ENCODE measurements at places on chromosomes 11 and 22.

GRCh38 chr22:23207729-23208393 lies 27.6 kb downstream of the BCR start:
- DNase-seq, result no peak

GRCh38 chr22:44745853-44746789 lies 6.3 kb upstream of the ARHGAP8 start:
- no peak for DNase-seq

- no peak for DNase-seq
Measured at GRCh38 chr11:35539781-35540281, 14.4 kb upstream of the PAMR1 start.

DNA sequence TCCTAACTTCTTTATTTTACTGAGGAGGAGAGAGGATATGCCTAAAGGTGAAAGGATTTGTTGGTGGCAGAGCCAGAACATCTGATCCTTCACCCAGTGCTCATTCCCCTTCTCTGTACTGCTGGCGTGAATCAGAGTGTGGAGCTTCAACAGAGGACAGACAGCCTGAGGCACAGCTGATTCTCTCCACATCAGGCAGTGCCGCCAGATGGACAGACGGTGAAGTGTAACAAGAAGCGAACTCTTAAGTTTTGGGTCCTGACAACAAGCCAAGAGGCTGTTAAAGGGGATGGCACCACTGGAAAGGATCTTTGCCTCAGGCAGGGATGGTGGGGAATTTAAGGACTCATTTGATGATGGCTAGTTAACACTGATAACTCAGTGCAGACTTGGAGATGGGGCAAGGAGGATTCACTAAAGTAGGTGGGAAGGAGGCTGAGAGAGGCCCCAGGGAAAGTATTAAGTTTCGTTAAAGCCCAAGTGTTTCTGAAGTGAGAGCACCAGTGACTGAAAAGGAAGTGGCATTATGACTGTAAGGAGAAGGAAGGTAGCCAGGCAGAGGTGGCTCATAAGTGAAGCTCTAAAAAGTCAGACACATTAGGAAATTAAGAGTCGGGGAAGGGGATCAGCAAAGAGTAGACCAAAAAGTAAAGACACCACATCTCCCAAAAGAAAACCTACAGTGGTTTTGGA lies 81.3 kb downstream of the CLPB start:
- DNase-seq, result peak; percentile 10

DNA sequence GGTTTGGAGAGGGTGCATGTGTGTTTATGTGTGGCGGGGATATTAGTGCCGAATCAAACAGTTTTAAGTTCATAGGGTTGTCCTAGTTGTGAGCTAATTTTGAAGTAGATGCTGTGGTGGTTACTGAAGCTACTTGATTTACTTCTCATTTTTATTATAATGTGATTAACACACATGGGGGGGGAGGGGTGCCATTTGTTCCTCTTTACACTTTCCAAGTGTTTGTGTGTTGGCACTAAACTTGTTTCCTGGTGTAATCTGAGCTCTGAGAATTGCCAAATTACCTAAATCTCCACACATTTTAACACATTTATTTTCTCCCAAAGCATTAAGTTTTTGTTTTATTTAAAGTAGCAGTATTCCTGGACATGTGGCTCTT lies 60.1 kb downstream of the ZNRF3 start:
- no peak for DNase-seq

DNA sequence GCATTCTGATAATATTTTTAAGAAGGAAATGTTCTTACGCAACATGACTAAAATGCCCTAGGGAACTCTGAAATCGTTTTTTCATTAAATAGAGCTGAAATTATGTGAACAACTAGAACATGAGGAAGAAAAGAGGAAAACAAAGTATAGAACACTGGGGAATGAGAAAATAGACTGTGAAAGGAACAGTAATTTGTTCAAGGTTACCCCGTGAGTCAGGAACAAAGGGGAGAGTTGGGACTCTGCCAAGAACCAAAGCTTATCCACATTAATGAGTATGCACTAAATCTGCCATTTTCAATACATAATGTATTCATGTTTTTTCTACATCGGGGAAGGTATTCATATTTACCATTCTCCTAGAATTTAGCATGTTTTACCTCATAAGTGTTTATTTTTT lies 961.8 kb upstream of the CCDC90B start:
- DNase-seq, result no peak

DNA sequence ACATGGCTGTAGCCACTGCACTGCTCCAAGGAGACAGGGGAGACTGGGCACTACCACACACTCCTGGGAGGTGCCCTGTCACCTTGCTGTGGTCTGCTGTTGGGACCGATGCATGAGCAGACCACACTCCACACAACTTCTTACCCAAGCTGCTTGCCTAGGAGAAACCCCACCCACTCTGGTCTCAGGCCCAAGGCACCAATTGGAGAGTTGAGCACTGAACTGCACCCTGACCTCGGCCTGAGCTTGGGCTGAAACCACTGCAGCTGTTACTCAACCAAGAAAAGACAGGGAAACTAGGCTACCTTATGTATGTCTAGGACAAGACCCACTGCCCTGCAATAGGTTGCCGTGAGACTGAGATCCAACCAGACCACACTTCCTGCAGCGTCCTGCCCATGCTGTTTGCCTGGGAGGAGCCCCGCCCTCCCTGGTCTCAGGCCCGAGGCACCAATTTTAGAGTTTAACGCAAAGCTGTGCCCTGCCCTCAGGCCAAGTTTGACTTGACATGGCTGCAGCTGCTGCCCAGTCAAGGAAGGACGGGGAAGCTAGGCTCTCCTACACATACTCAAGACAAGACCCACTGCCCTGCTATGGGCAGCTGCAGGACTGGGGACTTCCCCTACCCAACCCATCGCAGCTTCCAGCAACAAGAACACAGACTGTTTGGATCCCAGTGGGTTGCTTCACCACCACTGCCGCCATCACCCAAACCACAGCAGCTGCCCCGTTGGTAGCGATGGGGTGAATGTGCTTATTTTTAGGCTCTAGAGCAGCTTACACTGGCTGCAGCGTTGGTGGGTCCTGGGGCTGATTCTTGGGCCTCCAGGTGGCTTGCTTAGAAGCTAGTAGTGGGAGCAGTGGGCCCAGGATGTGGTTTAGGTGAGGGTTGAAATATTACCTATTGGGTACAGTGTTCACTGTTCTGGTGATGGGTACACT lies 66.8 kb downstream of the BRD1 start:
- DNase-seq, result no peak

- no peak for DNase-seq
Measured at GRCh38 chr11:72015511-72016061, 16.9 kb downstream of the IL18BP start.

GRCh38 chr11:64794526-64794925 lies 8.5 kb downstream of the MAP4K2 start:
- no peak for DNase-seq

GRCh38 chr11:95911369-95911759 lies 12.5 kb downstream of the MTMR2 start:
- no peak for DNase-seq

DNA sequence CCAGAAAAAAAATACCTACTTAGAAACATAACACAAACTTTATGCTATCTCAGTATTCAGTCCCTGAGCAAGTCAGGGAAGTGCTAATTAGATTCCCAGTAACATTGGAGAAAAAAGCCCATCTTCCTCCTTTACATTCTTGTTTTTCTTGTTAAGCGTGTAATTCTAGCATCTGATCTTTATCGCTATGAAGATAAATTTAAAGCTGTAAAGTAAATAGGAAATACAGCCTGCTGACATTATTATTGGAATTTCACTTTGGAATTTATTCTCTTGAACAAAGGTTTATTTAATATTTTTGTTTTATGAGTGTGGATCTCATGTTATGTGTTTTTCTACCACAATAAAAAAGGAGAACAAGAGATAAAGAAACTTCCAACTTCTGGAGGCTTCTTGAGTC lies 13.9 kb downstream of the ALKBH3 start:
- DNase-seq, result no peak

GRCh38 chr22:46947516-46948257 lies 185.2 kb downstream of the TBC1D22A start:
- no peak for DNase-seq

GRCh38 chr22:50018608-50019285 lies 6.2 kb upstream of the IL17REL start:
- peak; percentile 68 for DNase-seq

- no peak for DNase-seq
Measured at GRCh38 chr11:44452827-44453572, 112.5 kb upstream of the CD82 start.

DNA sequence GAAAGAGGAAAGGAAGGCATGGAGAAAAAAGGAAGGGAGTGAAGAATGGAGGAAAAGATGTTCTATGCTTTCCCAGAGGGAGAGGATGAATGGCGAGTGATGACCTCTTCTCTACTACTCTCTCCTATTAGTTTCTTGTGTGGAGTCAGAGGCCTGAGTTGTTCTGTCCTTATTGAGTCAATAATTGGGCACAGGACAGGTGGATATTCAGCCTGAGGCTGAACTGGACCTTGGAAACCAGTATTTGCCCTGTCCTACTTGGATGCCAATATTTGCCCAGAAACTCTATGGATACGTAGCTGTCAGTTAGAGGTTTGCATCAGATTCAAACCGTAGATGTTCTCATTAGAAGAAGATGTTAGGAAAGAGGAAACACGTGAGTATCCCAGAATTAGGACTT lies 17.6 kb upstream of the SWAP70 start:
- DNase-seq, result no peak

DNA sequence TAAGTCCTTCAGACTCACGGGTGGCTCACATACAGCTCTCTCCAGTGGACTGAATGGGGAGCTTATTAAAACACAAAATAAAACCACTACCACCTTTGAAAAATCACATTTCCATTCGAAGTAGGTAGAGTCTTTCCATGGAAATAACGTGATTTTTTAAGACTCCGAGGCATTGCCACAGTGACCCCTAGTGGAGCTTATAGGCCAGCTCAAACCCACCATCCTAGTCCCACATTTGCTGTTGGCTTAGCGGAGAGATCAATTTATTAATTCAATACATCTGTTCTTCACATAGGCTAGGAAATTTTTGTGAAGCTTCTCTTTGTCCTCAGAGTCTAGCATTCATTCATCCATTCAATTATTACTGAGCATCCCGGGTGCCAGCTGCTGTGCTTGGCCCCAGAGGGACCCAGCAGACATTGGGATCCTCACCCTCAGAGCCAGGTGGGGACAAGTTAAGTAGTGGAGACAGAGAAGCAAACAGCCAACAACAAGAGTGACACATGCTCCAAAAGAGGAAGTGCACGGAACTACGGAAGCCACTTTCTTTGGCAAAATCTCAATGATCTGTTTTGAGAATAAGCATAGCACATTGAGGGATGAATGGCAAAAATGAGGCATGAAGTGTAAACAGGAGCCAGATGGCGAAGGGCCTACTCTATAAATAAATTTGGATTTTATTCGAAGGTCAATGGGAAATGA lies 10.2 kb upstream of the P4HA3 start:
- DNase-seq, result peak; percentile 13

DNA sequence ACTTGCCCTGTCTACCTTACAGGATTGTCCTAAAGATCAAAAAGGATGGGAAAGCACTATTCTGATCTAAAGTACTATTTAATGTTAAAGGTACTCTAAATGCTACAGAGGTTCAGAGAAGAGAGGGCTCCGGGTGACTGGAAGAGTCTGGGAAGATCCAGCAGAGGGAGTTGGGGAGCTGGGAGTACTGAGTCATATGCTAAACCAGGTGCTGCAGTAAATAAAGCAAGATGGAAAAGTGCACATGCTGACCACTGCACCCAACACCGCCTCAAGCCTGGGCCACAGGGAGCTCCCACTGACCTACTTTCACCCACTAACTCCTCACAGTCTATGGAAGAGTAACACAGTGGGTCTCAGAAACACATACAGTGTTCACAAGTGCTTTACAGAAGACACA lies 49.3 kb downstream of the WT1 start:
- DNase-seq, result no peak

DNA sequence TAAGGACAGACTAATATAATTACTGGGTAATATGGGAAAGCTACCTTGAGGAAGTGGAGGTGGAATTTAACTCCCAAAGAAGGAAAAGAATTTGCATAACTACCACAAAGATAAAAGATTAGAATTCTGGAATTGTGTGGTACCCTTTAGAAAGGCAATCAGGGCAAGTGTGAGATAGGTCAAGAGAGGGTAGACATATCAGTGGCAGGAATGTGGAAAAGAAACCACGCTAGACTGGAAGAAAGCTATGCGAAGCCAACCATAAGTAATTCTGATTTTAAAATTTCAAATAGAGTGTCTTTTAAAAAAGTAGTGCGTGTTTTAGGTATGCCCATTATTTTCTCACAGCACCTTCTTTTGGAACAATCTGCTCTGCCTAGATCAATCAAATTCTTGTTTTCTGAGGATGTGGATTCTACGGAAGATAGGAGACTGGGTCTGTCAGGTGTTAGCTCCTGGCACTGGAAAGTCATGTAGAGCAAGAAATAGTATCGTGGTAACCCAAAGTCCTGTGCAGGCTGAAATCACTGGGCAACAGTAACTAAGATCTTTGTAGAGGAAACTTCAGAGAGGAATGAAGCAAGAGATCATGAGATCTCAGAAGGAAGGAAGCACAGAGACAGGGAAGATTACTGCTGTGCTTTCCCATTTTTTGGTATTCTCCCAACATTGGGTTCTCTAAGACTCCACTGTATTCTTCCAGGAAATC lies 111.3 kb upstream of the MTMR2 start:
- DNase-seq, result no peak

DNA sequence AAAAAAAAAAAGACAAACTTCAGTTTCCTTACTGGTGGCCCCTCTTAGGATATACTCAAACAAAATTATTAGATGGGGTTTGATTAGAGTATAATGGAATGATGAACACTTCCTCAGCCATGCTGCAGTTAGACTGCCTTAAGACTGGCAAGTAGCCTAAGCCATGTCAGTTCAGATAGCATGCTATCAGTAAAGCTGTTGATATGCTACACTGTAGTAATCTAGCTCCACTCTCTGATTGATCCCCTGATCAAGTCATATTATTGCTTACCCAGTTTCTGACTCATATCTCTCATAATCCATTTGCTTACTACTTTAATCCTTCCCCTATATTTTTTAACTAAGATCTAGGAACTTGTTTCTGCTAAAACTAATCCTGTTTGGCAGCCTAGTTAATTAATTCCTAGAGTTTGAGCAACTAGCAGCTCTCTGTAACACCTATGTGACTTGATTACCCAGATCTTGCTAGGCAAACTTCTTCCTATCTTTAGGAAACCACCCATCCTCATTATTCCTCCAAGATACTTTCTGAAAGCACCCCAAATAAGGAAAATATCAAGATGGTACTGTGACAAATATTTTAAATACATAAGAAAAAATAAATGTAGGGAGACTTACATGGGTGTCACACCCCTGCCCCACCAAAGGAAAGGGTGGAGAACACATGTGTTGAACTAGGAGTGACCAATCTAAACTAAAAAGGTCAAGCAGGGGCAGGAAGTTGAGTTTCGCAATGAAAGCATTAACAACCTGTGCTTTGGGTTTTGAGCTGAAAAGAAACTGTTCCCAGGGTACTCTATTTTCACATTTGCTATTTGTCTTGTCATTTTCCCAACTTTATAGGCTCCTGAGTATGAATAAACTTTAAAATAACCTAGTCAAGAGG lies 43.2 kb downstream of the PIK3C2A start:
- no peak for DNase-seq

- no peak for DNase-seq
Measured at GRCh38 chr22:30979932-30980331, 10.9 kb downstream of the TUG1 start.

GRCh38 chr22:26658671-26659478 lies 1.5 kb downstream of the MIAT start:
- DNase-seq, result peak; percentile 79

Measured in stimulated activated naive CD8-positive, alpha-beta T cell treated with anti-CD3 and anti-CD28 coated beads, Interleukin-15, amount 100 ng/mL, for 72 hours (primary cell).